ENCODE measurements at places on chromosomes 1 and 21.

DNA sequence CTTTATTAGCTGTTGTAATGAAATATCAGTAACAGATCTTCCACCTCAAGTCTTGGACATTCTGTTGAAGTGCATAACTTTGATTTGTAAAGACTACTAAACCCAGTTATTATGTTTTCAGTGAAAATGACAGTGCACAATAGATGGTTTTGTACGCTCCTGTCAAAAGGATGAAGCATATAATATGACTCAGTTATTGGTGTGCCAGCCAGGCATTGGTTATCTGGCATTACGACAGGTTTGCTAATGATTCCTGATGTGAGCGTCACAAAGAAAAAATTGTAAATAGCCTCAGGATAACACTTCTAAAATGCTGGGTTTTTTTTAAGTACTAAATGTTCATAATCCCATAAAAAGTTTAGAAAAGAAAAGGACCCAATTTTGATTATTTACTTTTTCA lies 147.9 kb downstream of the MAGI3 start:
- DNase-seq = no peak

GRCh38 chr1:225766967-225767633 lies 10.5 kb upstream of the SRP9 start:
- peak; percentile 37 for DNase-seq

GRCh38 chr21:37974081-37974480 lies 57.8 kb upstream of the KCNJ6 start:
- no peak for DNase-seq

DNA sequence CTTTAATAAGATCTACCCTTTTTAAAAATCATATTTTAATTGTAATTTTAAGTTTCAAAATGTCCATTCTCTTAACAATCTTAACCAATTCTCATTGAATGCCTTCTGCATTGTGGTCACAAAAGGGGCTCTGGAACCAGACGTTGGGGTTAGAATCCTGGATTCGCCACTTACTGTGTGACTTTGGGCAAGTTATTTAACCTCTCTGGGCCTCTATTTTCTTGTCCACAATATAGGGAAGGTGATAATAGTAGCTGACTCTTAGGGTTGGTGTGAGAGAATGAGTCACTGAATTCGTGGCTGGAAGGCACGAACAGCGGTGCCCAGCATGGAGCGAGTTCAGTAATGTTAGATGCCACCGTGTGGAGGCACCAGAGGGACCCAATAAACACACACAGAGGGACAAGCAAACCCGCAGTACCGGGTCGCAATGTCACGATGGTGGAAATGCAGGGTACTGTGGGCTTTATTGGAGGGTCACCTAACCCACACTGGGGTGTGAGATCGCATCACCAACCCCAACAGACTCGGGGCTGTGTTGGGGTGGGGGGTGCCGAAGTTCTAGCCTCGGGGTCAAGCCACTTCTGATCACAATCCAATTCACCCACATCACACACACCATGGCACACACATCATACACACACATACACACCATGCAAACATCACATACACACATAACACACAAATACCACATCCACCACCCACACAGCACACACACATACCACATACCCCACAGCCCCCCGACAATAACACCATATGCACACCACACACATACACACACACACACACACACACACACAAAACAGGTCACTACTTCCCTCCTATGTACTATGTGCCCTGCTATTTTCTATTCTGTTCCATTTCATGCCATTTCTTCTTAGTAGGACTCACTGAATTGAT lies 27.0 kb upstream of the IFNAR2 start:
- DNase-seq = no peak

- DNase-seq = no peak
Observed at GRCh38 chr1:226365831-226366231, 42.1 kb downstream of the PARP1 start.

DNA sequence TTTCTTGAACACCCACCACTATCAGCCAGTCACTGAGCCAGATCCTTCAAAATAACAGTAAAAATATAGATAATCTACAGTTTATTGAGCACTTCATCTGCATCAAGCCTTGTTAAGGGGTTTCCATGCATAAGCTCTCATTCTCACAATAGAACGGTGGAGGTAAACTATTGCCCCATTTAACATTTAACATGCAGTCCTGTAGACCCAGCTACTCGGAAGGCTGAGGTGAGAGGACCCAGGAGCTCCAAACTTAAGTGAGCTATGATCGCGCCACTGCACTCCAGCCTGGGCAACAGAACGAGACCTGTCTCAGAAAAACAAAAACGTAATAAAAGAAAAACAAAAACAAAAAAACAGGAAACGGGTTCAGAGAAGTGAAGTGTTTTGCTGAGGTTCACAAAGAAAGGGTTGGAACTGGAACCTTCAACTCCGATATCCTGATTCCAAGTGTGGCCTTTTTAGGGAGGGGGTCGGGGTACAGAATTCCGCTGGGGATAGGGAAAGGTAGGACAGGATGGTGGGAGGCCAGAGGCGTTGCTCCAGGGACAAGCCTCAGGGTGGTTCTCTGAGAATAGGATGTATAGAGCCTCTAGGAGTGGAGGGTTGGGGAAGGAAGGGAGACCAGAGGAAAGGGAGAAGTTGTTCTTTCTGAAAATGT lies 11.6 kb upstream of the SESN2 start:
- DNase-seq = no peak

GRCh38 chr1:181397845-181398244 lies 85.5 kb upstream of the CACNA1E start:
- DNase-seq = no peak

DNA sequence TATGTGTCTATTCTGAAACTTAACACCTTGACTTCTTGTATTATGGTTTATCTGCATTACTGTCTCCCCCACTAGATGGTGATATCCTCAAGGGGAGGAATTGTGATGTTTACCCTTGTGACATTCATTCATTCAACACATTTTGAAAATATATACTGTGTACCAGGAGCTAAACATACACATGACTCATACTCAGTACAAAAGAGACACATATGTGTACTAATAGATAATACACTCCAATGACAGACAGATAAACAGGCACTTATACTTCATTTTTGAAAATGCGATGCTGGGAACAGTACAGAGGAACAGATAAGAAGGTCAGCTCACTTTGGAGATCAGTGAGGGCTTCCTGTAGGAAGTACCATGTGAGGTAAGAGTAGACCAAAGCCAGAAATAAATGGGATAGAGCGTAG lies 8.9 kb upstream of the RAB3GAP2 start:
- DNase-seq = peak; percentile 54

DNA sequence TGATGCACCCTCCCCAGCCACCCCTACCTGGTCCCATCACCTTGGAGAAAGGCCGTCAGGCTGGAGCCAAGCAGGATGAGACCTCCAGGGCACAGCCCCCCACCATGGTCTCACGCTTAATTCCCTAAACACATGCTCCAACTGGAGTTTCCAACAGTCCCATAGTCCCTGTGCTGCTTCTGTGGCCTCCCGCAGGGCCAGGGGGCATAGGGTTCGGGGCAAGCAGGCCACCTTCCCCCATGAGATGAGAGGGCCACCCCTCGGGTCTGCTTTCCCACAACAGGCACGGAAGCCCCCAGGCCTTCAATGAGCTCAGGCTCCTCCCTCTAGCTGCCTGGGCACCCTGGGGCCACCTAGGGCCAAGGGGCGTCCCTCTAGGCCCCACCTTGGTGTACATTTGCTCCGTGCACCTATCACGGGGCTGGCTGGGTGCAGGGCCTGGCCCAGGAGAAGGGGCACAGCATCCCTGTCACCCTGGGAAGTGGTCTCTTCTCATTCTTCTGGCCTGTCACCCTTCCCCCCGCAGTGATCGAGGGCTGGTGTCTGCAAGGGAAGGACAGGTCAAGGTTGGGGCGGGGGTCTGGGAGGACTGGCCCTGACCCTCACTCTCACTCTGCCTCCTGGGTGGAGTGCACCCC lies 42.4 kb downstream of the TRIM11 start:
- no peak for DNase-seq

GRCh38 chr1:55965981-55966461 lies 613.3 kb downstream of the PLPP3 start:
- no peak for DNase-seq

- peak; percentile 94 for DNase-seq
Observed at GRCh38 chr1:181152892-181153633, 64.6 kb downstream of the IER5 start.

- no peak for DNase-seq
Observed at GRCh38 chr1:67816506-67816905, 16.8 kb downstream of the GNG12 start.

DNA sequence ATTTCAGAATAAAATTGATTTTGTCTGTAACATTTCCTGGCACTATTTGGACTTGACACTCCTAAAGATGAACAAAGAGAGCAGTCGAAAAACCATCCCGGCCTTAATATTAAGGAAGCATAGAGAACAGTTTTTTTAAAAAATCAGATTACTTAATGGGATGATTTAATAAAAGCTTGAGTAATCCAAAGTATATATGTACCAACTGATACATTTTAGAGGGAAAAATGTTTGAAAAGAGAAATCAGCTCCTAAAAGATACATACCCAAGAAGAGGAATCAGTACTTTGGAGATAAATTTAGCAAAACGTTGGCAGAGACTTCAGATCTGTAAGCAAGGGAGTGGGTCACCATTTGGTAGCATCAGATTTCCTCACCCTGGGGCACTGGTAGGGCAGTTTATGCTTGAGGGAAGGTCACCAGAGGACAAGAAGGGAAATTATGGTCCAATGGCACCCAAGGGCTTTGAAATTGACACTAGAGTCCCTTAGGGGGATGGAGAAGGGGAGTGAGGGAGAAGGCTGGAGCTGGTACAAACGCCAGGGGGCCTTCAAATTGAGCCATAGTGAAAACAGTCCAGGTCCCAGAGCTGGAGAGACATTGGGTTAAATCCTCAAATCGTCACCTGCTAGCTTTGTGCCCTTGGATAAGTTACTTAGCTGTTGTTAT lies 5.9 kb downstream of the SLAMF7 start:
- DNase-seq = no peak

GRCh38 chr1:156437037-156437867 lies 63.3 kb downstream of the MEF2D start:
- DNase-seq = no peak

DNA sequence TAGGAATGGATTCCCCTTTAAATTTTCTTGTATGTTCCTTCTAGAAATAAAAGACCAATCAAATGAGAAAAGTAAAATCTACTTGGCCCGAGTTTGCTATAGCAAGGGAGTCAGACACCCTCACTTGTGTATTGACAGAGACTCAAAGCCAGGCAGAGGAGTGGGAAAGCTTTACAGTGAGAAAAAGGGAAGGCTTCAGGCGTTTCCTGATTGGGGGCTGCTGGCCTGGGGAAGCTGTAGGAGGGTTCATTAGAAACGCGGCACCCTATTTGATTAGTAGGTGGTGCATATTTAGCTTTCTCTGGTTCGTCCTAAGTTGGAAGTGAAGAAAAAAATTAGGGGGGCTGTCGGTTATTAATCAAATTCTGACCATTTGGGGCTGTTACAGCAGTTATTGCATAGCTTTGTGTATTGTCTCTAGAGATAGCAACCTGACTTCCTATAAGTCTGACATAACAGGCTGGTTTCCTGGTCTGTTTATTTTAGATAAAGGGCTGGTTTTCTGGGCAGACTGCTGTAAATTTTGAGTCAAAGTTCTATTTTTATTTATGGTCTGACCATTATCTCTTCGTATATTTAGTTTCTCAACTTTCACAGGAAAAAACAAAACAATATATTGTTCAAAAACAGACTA lies 10.0 kb downstream of the SLC25A24 start:
- DNase-seq = no peak

- no peak for DNase-seq
Observed at GRCh38 chr1:32830092-32830852, 12.8 kb downstream of the S100PBP start.

GRCh38 chr1:179810367-179810715 lies 67.2 kb downstream of the FAM163A start:
- DNase-seq = no peak

- no peak for DNase-seq
Observed at GRCh38 chr1:28716336-28716735, 20.4 kb upstream of the YTHDF2 start.

GRCh38 chr21:46627726-46628125 lies 7.7 kb upstream of the PRMT2 start:
- DNase-seq = no peak

DNA sequence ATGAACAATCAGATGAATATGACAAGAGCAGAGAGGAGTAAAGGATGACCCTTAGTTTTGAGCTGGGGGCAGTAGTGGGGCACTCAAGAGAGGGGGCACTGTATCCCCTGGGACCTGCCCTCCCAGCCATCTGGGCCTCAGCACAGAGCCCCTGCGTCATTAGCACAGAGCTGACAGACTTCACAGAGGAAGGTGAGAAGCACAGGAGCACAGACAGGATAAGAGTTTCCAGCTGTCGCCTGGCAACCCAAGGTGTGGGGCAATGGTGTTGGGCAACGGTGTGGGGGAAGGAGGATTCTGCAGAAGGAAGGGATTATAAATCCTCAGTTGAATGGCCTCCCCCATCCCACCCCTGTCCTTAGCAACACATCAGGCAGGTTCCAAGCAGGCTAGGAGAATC lies 30.2 kb downstream of the RAB3B start:
- DNase-seq = no peak

- DNase-seq = no peak
Observed at GRCh38 chr1:32715901-32716311, 13.3 kb upstream of the SYNC start.

DNA sequence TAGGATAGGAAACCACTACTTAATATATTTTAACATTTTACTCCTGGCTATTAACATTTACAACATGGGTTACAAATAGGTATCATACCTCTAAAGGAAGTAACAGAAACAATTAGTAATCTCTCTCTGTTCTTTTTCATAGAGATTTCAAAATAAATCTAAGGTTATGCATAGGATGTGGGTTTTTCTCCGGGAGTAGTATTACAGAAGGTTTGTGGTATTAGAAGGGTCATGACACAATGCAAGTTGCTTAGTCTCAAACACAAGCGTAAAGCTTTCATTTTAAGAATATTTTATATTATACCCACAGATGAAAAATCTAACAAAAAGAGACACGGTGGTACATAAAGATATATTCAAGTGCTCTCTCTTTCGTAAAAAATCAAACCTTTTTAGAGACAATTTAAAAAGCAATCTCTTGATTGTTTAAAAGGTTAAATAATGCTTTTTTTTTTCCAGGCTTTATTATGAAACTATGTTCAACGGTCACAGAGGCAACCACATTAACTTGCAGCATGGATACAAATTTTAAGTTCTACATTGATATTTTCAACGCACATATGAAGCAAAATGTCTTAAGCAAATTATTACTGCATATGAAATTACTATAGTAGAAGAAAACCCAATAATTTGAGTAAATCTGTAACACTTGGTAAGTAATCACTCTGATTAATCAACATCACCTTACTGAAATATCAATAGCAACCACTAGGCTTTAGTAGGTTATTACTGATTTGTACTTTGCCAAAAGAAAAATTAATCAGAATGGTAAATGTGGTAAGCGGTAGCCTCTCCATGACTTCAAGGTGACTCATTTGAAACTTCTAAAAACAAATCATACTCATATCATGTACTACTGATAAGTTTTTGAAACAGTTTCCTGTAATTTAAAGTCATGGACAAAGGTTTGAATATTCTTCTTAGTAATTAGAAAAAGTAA lies 97.4 kb upstream of the GFI1 start:
- no peak for DNase-seq

DNA sequence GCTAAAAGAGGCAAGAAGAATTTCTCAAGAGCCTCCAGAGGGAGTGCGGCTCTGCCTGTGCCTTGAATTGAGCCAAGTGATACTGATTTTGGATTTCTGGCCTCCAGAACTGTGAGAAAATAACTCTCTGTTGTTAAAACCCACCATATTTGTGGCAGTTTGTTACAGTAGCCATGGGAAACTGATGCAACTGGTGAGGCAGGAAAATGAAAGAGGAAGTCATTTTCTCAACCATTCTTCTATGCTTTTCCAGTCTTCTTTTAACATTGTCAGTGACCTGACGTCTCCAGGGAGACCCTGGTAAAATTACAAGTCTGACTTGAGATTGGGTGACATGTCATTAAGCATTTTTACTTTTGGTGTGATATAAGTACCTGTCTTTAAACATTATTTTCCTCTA lies 5.8 kb downstream of the OR6P1 start:
- DNase-seq = peak; percentile 86
